Vagina (tissue), 2 donors: ENCODE measurements at places on chromosomes 11 and 22.

GRCh38 chr22:39382410-39382809 is 17.2 kb upstream of the TAB1 start:
- no peak for DNase-seq

DNA sequence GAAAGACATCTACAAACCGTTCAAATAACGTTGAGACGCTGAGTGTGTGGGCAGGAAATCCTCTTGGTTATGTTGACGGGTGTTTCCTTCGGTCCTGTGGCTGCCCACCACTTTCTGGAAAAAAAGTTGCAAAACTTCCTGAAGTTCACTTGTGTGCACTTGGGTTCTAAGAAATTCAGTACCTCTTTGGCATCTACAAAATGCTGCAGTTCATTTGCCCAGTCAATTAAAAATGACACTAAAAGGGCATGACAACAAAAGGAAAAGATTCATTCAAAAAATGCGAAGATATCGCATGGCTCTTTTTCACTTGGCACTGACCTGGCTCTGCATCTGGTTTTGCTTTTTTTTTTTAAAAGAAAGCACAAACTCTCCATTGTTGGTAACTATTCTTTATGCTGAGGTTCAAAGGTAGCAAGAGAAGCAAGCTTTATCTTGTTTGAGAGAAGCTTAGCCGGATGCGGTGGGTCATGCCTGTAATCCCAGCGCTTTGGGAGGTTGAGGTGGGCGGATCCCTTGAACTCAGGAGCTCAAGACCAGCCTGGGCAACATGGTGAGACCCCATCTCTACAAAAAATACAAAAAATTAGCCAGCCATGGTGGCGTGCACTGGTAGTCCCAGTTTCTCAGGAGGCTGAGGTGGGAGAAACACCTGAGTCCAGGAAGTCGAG is 10.6 kb upstream of the XBP1 start:
- DNase-seq: no peak

- DNase-seq: no peak
Measured at GRCh38 chr11:8127447-8127846, 41.4 kb downstream of the RIC3 start.

- DNase-seq: no peak
Measured at GRCh38 chr11:3781423-3781822, 15.9 kb downstream of the NUP98 start.

GRCh38 chr11:94322501-94322900 is 18.1 kb downstream of the IZUMO1R start:
- no peak for DNase-seq

GRCh38 chr11:6611092-6611962 is 689 bp downstream of the TAF10 start:
- peak; percentile 86 for DNase-seq

DNA sequence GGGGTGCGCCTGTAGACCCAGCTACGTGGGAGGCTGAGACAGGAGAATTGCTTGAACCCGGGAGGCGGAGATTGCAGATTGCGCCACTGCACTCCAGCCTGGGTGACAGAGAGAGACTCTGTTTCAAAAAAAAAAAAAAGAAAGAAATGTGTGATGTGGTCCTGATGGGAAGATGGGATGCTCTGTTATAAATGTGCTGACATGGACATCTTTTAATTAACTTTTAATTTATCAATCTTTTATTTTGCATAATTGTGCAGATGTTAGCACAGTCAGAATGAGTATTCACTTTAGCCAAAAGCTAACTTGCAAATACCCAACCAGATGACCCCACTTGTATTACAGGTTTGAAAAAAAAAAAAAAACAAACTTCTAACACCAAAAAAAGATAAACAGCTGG is 23.8 kb upstream of the USP47 start:
- no peak for DNase-seq

DNA sequence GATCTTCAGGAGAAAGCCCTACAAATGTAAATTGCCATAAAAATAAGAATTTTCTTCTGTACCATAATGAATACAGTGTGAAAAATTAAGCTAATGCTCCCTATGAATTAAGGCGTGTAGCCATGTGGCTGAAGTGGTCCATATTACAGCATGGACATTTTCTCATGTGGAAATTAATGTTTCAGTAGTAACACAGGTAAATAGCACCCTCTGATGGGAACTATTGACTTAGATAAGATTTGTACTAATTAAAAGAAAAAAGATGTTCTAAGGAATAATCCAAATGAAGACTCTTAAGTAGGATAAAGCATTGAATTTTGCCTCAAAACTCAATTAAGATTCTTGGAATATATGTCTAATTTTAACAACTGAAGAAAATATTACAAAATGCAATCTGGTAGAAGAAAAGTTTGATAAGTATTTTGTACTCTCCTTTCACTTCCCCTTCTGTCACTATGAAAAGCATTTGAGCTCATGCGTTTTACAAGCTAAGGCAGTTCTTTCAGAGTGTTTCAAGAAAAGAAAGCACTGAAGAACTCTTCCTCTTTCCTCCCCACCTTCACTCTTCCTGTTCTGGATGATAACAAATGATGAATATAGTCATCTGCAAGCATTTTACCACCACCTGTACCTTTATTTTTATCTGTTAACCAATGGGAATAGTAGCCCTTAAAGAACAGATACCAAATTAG is 9.9 kb upstream of the OR8D2 start:
- DNase-seq: no peak

DNA sequence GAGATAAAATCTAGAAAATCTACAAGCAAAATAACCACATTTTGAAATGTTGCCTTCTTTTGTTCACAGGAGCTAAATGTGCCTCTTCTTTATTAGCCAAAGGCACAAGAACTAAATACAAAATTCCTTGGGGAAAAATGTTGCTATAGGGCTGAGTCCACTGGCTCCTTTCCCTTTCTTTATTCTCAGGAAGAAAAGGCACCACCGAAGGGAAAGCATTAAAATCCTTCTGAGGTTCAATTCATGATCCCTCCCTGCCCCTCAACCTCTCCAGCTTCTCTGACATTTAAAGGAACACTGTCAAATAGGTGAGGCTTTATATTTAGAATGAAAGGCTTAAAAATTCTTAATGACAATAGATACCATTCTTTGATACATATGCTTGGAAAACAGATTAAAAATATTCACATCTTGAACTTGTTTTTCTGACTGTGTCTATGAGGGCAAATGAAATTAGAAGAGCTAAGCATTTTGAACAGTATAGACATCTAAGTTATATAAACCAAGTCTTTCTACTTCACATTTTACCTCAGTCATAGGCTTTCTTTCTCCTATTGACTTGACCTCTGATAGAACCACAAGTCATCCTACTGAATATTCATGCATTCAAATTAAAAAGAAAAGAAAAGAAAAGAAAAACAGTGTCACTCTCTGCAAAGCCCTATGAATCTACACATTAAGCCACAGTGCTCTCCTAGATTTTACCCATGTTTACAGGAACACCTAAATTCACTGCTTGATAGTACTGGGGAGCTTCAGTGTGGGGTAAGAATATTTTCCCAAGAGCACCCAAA is 148.2 kb downstream of the MAML2 start:
- DNase-seq: no peak

DNA sequence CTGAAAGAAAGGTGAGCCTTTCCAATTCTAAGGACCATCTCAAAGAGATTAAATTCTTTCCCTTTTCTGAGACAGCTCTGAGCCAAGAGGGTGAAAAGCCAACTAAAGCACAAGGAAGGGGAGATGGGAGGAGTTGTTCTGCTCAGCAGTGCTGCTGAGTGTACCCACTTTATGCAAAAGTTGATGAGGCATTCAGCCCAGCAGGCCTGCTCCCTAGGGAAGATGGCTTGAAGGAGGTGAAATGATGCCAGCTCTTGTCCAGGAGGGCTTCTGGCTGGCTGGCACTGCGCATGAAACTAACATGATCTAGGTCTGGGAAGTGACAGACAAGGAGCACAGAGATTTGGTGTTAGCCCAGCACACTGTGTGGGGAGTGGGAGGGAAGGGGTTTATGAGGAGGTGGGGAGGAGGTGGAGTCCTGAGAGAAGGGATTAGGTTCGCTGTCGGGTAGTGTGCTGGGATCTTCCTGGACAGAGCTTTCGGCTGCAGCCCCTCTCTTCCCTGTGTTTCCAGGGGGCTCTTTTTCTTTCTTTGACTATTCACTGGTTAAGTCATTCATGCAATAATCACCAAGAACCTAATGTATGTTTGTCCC is 225.5 kb upstream of the NARS2 start:
- no peak for DNase-seq

- no peak for DNase-seq
Measured at GRCh38 chr11:69245041-69245440, 48.9 kb upstream of the MYEOV start.

DNA sequence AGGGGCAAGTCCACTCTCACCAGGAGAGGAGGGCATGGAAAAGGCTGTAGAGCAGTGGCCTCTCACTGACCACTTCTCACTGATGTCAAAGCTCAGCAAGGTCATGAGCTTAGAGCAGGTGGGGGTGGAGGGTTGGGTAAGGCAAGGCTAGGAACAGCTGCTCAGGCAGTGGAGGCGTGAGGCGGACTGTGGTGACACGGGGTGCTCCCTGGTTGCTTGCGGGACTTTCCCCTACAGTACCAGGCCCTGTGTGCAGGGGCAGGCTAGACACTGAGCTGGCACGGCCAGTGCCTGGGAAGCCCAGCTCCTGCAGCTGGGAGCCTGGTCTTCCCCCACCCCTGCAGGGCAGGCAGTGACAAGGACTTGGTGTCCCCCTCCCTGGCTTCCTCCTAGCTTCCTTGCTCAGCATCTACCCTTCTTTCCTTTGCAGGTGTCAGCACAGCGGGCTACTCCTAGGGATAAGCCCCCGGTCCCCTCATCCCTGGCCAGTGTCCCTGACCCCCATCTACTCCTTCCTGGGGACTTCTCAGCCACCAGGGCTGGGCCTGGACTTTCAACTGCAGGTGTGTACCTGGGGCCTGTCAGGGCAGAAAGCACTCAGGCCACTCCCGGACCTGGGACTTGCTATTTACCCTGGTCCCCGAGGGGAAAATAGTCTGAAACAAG is 45.6 kb downstream of the PISD start:
- no peak for DNase-seq

GRCh38 chr11:19646921-19647320 is 65.7 kb upstream of the NAV2 start:
- DNase-seq: peak; percentile 64

- DNase-seq: no peak
Measured at GRCh38 chr11:86244063-86244521, 461 bp upstream of the EED start.

DNA sequence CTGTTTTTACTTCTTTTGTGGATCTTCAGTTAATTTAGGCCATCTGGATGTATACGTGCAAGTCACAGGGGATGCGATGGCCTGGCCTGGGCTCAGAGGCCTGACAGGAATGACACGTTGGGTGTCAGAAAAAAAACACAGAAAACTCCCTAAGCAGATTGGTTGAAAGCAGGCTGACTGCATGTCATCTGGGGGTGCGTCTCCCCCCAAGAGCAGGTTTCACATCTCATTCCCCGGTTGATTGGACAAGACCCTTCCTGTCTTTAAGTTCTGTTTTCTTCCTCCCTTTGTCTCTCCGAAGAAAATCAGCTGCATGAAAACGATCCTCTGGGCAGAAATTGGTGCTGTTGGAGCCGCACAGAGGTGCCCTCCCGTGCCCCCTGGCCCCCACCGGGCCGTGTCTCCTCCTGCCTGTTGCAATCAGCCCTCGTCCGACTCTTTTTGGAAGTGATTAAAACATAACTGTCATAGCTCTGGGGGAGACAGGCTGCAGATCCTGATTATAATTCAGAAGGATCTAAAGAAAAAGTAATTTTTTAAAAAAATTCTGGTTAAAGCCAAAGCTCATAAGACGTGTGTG is 71.8 kb upstream of the PARVG start:
- no peak for DNase-seq

- no peak for DNase-seq
Measured at GRCh38 chr11:67663532-67664212, 10.8 kb downstream of the ALDH3B2 start.

DNA sequence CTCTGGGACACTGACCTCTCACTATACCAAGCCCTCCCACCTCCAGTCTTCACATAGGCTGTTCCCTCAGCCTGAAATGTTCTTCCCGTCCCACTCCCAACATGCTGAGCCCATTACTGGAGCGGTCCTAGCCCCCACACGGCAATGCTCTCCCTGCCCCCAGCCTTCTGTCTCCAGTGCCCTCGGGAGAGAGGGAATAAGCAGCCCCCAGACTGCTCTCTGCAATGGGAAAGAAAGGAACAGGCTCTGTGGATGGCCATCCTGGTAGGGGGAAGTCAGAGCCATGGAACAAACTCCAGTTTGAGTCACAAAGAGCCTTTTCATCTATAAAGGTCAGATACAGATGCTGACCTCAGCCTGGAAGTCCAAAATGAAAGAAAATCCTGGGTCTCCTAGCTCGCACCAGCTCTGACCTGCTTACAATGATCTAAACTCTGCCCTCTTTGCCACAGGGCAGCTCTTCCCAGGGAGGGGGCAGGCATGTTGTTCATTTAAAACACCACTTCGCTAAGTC is 62.6 kb downstream of the FLRT1 start:
- DNase-seq: no peak

DNA sequence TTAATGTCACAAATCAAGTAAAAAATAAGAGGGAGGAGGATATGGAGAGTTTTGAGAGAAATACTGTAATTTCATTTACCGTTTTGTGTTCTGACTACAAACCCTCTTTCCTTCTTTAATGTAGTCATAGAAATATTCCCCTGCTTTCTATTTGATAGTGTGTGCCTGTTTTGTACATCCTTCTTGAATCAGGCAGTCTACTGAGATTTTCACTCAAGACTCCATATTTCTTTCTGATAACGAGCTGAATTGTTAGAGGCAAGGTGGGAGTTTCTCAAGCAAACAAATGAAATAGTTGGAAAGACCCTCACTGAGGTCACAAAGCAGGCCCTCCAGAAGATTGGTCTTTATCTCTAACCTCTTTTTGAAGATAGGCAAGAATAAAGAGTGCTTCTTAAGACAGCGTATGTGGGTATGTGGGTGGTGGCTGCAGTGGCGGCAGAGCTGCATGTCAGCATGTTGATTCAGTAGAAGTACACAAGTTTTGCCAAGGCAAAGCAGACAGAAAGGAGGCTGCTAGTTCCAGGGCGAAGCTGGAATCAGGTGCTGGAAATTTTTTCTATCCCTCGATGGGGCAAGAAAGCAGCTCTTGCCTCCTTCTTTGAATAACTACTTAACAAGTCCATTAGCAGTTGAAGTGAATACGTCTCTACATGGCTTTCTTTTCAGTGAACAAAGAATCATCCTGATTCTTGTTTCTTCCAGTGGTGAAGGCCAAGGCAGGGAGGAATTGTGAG is 164.2 kb downstream of the FAM76B start:
- DNase-seq: no peak

DNA sequence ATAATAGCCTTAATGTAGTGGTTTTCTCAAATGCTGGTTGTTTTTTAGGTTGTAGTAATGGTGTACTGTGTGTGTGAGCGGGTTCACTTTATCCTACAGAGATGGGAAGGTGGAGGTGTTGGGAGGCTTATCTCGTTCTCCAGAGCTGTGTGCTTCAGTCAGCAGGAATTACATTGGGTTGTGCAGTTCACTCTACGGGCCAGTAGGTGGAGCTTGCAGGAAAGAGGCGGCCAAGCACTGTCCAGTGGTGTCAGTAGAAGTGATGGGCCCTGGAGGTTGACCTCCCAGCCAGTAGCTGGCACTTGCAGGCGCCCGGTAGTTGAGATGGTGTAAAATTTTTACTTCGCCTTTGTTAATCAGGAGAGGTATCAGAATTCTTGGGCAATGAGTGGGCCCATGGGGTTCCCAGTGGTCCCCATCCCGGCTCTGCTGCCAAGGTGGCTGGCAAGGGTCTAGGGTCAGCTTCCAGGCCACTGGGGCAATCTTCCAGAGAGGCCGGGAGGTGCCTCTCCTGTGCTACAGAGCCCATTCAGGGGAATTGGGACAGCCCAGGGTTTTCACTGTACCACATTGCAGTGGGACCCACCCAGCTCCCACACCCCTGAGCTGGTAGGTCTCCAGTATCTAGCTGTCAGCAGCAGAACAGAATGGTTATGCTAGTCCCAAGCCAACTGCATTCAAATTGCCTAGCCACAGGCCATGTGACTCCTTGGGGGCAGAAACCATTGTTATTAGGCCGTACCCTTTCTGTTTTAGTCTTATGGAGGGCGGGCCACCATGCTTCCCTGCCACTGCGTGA is 43.9 kb downstream of the BIRC2 start:
- DNase-seq: no peak
